ENCODE measurements at places on chromosomes 1 and 21. TPM values are rescaled to one million over a fixed set of nuclear protein-coding genes. Genes with fewer than 3 reads are reported as not detected.
A peak's percentile ranks its signal among the peaks of the same experiment; 100 is the strongest.

DNA sequence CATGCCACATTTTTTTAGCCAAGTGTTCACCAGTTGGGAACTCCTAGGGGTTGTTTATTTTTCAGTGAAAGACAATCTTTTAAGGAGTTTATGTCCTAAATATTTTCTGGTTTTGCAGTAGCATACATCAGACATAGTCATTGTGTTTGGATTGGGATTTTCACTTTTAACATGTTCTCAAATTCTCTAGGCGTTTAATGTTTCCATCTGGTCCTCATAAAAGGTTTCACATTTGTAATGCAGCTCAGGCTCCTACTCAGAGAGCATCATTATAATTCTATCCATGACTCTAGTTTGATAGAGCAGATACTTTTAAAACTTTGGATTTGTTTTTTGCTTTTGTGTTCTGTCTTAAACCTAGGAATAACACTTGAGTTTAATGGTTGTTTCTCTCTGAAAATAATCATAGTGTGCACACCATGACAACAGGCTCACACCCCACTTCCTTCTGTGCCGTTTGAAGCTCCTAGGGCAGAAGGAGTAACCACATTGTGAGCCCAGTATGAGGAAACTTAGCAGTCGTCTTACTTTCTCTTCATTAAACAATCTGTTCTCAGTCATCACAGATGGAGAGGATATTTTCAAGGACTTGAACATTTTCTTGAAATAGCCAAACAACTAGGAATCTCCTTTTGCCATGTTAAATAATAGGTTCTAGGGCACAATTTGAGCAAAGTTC is 219.6 kb downstream of the PDE4B start:
- no peak for DNase-seq

- peak; percentile 62 for DNase-seq
Observed at GRCh38 chr1:181159451-181160140, 71.1 kb downstream of the IER5 start.

The TRNP1 gene
- 2.0 TPM for total RNA-seq

The KCNK1 gene
- 2.1 TPM for total RNA-seq

DNA sequence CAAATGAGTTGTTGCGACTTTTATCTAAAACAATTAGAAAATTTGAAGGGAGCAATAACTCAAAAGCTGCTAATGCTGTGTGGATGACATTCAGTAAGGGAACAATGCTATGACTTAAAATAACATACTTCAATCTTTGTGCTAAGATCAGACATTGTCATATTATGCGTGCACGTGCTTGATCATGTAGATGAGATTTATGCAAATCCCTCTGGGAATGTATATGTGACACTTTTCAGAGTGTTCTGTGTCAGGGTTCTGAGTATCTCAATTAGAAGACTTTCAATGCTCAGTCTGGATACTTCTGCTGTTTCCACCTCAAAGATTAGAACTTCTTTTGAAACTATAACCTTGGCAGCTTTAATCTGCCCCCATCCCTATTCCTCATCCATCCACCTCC is 18.6 kb upstream of the POU2F1 start:
- DNase-seq, result no peak

DNA sequence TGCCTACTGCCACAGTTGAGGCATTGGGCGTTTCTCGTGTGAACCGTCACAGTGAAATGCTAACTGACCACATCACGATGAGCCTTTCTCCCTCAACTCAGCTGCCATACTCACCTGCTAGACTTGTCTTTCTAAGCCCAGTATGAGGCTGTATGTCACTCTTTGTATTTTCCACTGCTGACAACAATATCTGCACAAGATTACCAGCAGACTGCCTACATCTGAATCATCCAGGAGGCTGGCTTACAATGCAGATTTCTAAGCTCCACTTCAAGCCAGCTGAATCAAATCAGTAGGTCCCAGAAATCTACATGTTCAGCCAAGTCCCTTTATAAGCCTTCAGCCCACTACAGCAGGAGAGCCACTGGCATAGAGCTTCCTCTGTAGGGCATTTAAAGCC is 355.0 kb upstream of the DUSP10 start:
- DNase-seq, result no peak

The SAMD11 gene
- not detected for total RNA-seq

DNA sequence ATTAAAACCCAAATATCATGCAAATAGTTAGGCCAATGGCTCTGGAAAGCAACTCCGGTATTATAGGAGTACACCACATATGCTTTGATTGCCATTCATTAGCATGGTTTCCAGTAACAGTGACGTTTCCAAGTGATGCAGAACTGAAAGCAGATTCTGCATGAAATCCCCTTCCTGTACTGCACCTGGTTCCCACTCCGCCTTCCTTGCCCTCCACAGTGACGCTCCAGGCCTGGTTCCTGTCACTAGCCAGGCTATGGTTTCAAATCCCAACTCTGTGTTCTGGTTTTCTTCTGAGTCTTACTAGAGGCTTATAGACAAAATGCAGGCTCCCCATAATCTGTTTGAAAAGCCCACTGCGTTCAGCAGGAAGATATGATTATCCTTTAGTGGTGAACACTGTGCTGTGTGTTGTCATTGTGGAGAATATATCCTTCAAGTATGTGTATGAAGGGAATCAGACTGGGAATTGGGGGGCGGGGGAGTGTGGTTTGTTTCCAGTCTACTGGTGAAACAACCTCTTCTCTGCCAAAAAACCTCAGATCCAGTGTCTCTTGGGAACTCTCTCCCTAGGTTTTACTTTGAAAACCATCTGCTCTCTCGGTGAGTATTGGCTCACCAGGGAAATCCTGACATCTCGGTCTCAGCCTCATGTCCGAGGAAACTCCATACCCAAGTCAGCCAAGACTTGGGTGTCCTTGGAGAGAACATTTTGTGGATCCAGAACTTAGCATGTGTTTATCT is 78.7 kb downstream of the TYW3 start:
- no peak for DNase-seq

GRCh38 chr1:214544791-214545190 is 6.6 kb downstream of the PTPN14 start:
- no peak for DNase-seq

GRCh38 chr1:29426701-29427279 is 190.5 kb downstream of the PTPRU start:
- DNase-seq, result no peak

DNA sequence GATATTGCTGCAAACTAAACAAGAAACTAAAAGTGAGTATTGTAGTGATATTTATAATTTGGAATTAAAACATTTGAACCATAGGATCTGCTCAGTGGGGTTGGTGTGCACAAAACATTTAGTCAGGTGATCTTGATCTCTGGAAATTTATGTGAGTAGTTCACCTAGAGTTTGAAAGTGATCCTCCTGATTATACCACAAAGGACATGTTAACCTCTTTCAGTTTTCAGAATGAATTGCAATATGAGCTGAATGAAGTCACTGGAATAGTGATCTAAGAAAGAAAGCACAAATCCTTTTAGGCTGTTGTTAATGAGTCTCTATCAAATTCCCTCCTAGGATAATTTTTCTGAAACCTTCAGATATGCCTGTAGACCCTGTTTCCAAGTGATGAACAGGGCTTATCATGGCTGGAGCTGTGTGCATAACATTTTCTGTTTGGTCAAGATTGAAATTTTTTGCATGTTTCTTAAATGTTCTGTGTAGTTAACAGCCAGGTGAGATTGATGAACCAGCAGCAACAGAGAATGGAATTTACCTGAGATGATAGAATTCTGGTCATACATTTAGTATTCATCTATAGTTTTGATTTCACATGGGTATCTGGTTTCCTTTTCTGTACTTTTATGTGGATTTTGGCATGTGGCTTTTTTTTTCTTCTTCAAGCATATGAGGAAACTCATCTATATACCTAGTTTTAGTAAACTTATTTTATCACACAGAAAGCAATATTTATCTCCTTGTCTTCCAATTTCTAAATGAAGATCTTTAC is 25.5 kb downstream of the CDC14A start:
- no peak for DNase-seq

The TRIM58 gene
- total RNA-seq, result 0.32 TPM

The LYSMD1 gene
- total RNA-seq, result 5.0 TPM

DNA sequence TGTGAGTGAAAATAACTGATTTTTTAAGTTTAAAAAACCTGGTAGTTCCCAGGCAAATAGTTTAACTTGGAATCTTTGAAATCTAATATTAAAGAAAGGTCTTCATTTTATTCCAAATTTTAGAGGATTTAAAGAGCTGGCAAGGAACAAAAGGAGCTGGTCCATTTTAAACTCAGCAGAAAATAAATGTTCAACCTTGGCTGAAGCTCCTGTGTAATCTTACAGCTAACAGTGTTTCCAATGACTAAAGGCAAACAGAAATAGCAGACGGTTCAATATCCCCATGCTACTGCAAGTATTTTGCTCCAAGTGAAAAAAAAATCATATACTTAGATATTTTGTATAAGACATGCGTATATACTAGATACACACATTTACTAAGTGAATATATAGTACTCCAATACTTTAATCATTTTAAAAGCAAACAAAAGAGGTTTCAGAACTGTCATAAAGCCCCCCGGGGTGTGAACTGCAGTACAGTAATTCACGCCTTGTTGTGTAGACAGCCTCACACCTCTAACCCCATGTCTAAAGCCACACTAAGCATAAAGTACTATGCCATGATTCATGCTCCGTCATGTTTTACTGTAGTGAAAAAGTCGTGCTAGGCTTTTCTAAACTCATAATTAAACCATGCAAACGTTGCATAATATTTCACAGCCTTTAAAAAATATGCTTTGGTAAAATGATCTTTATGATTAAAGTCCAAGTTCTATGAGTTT is 132.2 kb downstream of the CLIC6 start:
- no peak for DNase-seq

- DNase-seq, result no peak
Observed at GRCh38 chr1:58979086-58979485, 195.2 kb upstream of the JUN start.

- DNase-seq, result no peak
Observed at GRCh38 chr1:197770243-197770642, 5.0 kb downstream of the DENND1B start.

DNA sequence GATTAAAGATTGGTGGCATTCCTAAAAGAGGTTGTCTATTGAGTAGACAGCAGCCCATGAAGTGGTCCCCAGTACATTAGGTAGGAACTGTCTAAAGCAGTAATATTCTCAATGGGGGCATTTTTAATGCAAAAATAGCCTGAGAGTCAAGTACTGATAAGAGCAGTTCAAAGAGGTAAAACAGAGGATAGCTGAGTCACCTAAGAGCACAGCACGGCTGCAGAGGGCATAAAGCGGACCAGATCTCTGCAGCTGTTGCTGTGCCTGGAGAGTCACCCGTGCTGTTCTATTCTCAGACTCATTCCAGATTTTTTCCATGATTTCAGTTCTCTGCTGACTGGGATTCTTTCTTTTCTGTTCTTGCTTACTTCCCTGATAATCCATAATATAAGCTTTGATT is 313.2 kb downstream of the OLFM3 start:
- DNase-seq, result no peak

All from activated T-helper 1 cell treated with anti-CD3 and anti-CD28 coated beads, Interleukin-12 subunit alpha, Interleukin-12 subunit beta, Interleukin-2, Interleukin-4 antibody, amounts not matched to agents 30 ng/mL and 10 ng/mL and 1 ng/mL, durations not matched to agents 14 hours and 24 hours and 36 hours (primary cell).